Omental fat pad (tissue), 4 donors: ENCODE measurements at places on chromosomes 2 and 18.

GRCh38 chr2:174681099-174682006 lies 82.9 kb downstream of the CHRNA1 start:
- DNase-seq, result no peak

- DNase-seq, result no peak
Measured at GRCh38 chr2:152861349-152861942, 143.0 kb downstream of the ARL6IP6 start.

DNA sequence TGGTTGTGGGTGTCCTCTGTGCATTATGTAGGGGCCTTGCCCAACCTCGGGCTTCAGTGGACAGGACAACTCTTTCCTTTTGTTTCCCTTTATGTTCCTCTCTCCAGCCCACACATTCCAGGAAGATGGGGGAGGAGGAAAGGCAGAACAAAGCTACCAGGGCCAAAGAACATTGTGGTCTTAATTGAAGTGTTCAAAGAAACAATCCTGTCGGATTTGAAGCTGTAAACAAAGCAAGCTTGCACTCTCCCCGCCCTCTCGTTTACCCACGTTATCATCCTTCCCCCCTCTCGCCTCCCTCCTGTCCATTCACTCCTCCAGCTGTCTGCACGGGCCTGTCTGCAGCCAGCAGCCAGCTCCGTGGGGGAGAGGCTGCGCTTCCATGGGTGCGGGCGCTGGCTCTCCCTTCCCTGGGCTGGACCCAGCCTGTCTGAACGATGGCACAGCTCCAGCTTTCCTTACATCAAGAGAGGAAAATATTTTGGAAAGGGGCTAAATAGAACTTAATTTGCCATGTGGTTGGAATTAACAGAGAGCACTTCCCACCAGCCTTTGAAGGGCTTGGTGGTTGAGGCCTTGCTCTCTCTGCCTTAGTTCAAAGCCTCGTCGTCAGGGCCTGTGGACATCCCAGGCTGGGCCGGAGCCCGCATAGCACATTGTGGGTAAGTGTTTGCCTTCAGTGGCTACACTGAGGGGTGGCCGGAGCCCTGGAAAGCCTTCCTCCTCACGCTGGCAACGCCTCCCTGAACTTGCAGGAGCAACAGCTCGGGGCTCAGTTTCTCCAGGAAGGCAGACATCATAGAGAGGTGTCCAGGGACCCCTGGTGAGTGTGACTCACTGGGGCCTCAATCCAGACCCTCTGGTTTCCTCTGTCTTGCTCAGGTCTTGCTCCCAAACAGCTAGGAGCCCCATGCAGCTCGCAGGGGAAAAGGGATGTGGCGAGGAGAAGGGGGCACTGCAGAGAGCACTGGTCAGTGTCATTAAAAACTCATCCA lies 60.6 kb upstream of the HS6ST1 start:
- no peak for DNase-seq

GRCh38 chr2:190986221-190986953 lies 27.6 kb downstream of the STAT1 start:
- no peak for DNase-seq

GRCh38 chr2:212015588-212015987 lies 523.0 kb downstream of the ERBB4 start:
- no peak for DNase-seq

DNA sequence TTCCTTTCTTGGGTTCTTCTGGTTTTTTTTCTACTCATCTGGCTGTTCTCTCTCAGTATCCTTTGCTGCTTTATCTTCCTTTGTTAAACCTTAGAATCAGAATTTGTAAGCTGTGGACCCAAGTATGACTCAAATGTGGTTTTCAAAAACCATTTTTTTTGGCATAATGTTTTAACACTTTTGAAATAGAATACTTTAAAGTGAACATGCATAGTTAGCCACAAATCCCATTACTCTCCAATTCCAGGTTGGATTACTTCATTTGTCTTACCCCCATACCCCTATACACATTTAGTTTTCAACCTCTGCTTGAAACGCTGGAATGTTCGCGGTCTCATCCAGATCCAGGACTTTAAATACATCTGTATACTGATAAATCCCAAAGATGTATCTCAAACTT lies 29.1 kb downstream of the ALMS1 start:
- DNase-seq, result no peak

GRCh38 chr2:72744049-72744448 lies 81.8 kb downstream of the EXOC6B start:
- DNase-seq, result no peak

GRCh38 chr2:80643598-80643997 lies 339.0 kb upstream of the LRRTM1 start:
- DNase-seq, result no peak

DNA sequence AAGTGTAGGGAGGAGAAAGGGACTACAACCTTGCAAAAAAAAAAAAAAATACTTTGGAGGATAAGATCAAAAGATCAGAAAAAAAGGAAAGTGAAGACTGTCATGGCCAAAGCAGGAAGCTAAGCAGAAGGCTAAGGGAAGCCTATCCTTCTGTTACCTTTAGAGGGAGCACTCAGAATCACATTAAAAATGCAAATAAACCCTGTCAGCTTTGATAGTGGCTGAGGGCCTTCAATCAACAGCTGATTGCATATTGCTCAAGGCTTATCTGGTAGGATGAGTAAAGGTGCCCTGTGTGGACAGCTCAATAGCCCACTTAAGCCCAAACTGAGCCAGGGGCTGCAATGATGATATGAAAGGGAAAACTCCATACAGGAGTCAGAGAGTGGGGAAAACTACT lies 1021.2 kb downstream of the LRP1B start:
- no peak for DNase-seq

DNA sequence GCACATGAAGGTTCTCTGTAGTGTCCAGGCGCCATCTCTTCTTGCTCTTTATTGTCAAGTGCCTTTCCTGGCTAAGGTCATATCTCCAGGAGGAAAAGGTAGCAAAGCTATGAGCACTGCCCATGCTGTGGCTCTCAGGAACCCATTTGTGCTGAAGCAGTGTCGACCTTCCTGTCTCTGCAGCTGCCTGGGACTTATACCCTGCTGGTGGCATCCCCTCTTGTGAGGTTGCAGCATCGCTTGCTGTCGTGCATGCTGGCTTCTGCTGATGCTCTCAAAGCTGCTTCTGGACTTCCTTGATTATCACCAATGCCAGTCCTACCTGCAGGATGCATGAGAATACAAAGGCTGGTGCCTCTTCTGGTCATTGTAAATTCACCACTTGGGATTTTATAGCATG lies 22.1 kb upstream of the PTPN2 start:
- DNase-seq, result no peak

GRCh38 chr2:149422337-149422990 lies 92.1 kb downstream of the LYPD6 start:
- no peak for DNase-seq

GRCh38 chr2:82411071-82411470 lies 2048.0 kb downstream of the SUCLG1 start:
- DNase-seq, result no peak

GRCh38 chr2:178268435-178268834 lies 74.1 kb downstream of the OSBPL6 start:
- DNase-seq, result no peak

GRCh38 chr2:232435805-232436204 lies 20.1 kb upstream of the ALPI start:
- no peak for DNase-seq

- DNase-seq, result no peak
Measured at GRCh38 chr18:47968721-47969120, 38.3 kb upstream of the SMAD2 start.

GRCh38 chr18:58965291-58966004 lies 100.8 kb downstream of the ZNF532 start:
- no peak for DNase-seq

- no peak for DNase-seq
Measured at GRCh38 chr18:62554061-62554815, 31.4 kb downstream of the ZCCHC2 start.

GRCh38 chr2:108492364-108492763 lies 41.9 kb upstream of the LIMS1 start:
- DNase-seq, result no peak

GRCh38 chr2:40062381-40062780 lies 283.3 kb upstream of the THUMPD2 start:
- DNase-seq, result no peak

- DNase-seq, result no peak
Measured at GRCh38 chr18:267380-267687, 513 bp downstream of the THOC1 start.

DNA sequence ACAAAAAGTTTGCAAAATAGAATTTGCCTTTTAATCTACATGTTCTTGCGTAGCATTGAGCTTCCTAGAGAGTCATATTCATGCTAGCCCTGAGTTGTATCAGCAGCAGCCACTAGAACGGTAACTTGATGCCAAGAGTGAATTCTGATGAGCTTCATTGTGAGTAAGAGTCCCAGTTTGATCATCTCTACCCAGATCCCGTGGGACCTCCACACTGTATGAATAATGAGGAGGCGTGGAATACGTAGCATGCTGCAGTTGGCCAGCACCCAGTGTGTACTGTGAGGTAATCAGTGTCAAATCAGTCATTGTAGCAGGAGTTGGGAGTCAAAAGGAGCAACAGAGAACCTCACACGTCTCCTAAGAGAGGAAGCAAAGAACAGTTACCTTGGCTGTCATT lies 197.9 kb downstream of the NEDD4L start:
- DNase-seq, result no peak

DNA sequence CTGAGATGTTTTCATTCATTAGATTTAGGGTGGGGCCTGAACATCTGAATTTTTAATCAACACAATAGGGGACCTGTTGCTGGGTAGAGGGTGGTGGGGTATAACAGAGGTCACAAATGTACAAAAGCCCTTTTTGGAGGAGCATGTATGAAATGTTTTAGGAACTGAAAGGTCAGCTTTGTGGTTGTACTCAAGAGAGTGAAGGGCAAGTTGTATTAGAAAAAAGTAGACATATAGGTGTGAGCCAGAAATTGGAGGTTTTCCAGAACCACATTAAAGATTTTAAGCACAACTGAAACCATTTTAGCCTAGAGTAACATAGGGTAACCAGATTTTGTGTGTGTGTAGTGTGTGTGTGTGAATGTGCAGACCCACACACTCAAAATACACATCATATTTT lies 62.3 kb downstream of the PTPRM start:
- DNase-seq, result no peak

DNA sequence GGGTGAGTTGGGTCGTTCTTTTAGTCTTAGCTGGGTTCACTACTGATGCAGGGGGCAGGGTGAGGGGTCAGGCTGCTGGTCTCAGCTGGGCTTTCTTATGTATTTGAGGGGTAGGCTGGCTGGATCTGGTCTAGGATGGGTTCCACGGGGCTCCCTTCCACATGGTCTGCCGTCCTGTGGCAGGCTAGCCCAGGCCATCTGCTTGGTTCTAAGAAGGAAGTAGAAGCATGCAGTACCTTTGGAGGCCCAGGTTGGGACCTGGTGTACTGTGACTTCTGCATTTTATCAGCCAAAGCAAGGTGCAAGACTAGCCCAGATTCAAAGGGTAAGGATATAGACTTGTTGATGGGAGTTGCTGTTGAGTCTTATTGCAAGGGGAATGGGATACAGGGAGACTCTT lies 35.5 kb upstream of the MGAT5 start:
- DNase-seq, result no peak

GRCh38 chr18:51153659-51154371 lies 43.7 kb downstream of the MEX3C start:
- no peak for DNase-seq

DNA sequence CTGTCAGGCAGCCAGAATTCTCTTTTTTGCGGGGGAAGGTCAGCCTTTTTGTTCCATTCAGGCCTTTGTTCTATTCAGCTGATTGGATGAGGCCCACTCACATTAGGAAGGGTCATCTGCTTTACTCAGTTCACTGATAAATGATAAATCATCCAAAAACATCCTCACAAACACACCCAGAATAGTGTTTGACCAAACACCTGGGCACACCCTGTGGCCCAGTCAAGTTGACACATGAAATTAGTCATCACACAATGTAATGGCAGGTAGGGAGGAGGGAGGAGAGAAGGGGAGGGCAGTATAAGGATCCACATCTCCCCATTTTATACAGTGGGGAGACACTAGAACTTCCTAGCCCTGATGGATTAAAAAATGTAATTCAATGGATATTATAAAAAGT lies 8.3 kb upstream of the RMC1 start:
- DNase-seq, result no peak

DNA sequence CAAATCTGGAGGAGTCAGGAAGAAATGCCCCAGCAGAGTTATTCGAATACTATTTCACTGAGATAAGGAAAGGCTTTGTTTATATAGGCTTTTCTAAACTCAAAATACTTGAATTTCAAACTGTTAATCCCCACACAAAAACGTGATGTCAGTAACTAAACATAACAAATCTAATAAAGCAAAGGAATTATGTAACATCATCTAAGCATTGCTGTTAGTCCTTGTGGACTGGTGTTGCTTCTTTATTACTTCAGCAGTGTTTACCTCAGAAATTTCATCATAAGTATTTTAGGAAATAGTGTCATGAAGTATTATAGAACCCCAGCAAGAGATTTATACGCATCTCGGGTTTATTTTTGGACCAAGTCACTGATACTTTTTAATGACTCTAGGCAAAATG lies 19.7 kb upstream of the SANBR start:
- no peak for DNase-seq

GRCh38 chr2:189854187-189854586 lies 69.9 kb downstream of the PMS1 start:
- no peak for DNase-seq

- no peak for DNase-seq
Measured at GRCh38 chr18:63182861-63183260, 136.7 kb downstream of the BCL2 start.

DNA sequence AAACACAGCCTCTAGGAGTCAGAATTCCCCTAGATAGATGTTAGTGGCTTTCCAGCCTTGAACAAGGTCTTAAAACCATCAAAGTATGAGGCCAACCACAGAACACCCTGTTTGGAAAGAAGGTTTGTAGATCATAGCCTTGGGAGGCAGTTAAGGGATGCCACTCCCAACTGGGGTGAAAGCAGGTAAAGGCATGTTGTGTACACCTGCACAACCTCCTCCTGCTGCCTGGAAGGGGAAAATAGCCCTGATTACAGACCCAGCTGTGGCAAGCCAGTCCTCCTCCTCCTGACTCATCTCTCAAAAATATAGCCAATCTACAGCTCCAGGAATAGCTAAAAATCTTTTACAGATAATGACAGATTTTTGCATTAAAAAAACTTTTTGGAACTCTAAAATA lies 108.1 kb downstream of the RBM43 start:
- no peak for DNase-seq

DNA sequence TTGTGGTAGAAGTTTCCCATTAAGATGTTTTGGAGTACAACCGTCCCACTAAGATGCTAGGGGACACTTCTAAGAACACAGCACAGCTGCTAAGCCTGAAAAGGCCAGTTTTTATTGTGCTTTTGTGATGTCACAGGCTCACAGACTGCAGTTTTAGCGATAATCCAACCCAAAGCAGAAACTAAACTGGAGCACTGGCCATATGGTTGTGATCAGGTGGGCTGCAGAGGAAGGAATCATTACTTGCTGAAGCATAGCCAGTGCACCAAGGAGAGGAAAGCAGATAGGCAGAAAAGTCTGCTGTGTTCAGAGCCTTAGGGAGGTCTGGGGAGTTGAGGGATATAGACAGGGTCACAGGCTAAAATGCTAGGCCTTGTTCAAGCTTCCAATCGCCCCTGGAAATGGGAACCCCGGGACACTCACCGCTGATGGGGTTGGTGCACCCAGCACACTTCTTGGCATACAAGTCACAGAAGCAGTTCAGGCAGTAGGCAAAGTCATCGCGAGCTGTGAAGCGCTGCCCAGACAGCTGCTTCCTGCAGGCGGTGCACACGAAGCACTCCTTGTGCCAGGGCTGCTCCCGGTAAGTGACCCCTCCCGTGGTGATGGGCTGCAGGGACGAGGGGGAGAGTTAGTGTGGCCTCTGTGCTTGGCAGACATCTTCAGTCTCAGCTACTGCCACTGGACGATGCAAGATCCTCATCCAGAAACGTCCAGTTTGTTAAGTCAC lies 25.7 kb downstream of the C2orf49 start:
- DNase-seq, result no peak
